ENCODE measurements at places on chromosomes 7 and 10.

GRCh38 chr7:45590679-45591057 lies 16.5 kb downstream of the ADCY1 start:
- no peak for DNase-seq

DNA sequence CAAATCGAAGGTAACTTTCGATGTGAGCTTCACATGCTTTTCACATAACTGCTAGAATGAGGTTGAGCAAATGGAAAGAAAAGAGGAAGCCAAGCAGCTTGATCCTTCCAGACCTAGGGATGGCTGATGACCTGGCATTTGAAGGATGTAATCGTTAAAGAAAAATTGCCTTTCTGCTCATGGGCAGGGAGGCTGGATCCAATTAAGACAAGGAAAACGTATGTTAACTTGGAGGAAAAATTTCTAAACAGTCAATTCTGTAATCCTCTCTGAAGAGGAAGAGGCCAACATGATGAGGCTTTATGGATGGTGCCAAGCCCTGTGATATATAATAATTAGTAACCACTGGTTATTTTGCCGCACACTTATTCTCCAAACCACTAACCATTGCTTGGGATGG lies 12.5 kb downstream of the GRK5 start:
- no peak for DNase-seq

GRCh38 chr10:97861097-97861750 lies 11.6 kb downstream of the GOLGA7B start:
- no peak for DNase-seq

- DNase-seq = no peak
These were observed 69.8 kb upstream of the INSIG1 start for GRCh38 chr7:155227788-155228458.

DNA sequence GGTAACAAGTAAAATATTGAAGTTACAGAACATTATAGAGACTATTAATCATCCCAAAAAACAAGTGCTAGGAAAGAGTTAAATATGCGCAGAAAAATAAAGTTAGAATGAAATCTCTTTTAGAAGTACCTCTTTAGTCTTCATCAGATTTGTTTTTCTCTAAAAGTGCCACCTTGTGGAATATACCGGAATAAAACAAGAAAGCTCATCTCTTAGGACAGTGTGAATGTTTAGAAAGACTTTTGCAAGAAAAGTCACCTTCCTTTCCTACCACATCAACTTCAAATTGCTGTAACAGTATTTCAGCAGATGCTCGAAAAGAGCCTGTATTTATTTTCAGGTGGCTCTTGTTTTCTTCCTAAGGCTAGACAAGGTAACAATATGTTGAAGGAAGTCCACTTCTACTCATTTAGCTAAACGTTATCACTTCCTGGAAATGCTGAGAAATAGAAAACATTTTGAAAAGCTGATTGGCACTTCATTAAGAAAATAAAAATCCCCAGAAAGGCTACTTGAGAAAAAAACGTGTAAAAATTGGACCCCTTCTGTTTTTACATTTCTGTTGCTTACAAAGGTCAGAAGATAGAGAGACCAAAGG lies 19.8 kb upstream of the FAM133B start:
- DNase-seq = no peak

DNA sequence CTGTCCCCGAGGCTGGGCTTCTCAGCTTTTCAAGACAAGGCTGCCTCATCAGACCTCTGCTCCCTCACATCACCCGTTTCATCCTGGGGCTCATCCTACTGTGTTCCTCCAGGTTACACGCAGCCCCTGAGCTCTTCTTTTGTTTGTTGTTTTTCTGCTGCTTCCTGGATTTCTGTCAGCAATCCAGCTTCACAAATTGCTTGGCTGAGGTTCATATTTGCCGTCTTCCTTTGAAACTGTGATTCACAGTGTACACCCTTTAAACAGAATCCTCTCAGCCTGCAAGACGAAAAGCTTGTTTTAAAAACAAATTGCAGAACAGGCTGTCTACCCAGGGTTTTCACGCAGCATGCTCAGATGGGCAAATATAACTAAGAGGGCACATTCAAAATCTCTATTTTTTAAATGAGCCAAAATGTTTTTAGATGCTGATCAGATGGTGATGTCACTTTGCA lies 39.1 kb upstream of the PARD3 start:
- no peak for DNase-seq

- no peak for DNase-seq
These were observed 366.4 kb downstream of the INHBA start for GRCh38 chr7:41336455-41336952.
